ENCODE measurements at places on chromosomes 11 and 22.

GRCh38 chr11:75277211-75277805 is 36.7 kb downstream of the TPBGL start:
- DNase-seq: no peak

GRCh38 chr11:103907136-103907535 is 129.3 kb upstream of the DDI1 start:
- DNase-seq: no peak

DNA sequence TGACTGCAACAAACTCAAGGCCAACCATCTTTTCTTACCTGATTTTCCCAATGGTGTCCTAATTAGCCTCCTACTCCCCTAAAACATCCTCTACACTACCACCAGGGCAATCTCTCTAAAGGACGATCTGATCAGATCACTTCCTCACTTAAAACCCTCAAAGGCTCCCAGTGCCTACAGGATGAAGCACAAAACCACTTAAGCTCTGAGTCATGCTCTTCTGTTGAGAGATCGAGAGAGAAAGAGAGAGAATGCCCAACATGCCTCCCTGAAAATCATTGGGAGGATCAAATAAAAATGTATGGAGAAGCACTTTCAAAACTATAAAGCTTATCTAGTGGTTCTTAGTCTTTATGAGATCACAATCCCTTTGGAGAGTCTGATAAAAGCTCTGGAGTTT is 171.1 kb downstream of the CADM1 start:
- DNase-seq: no peak

GRCh38 chr11:35815556-35816315 is 128.1 kb upstream of the LDLRAD3 start:
- no peak for DNase-seq

GRCh38 chr11:15675683-15676082 is 561.0 kb downstream of the INSC start:
- DNase-seq: no peak

DNA sequence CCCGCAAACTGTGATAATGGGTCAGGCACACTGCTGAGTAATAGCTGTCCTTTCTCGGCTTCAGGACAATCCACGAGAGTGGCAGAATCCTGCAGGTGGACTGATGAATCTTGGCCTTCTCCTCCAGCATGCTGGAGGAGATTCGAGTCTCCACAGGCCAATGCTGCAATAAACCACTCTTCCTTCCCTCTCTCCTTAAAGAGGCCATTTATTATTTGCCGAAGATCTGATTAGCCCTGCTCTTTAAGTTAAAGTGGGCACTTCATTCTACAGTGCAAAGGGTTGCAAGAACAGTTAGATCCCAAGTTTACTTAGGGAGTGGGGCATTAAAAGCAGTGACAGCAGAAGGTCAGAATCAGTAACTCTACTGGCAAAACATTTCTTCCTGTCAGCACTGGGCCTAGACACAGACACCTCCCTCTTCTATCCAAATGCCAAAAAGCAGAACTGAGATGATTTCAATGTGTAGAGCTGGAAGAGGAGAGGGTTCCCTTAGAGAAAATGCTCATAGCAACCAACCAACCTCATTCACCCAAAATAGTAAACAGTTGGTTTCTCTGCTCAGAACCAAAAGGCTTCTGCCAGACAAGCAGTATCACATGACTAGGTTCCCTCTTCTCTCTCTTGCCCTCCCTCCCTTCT is 121.7 kb downstream of the SGSM3 start:
- DNase-seq: peak; percentile 92

DNA sequence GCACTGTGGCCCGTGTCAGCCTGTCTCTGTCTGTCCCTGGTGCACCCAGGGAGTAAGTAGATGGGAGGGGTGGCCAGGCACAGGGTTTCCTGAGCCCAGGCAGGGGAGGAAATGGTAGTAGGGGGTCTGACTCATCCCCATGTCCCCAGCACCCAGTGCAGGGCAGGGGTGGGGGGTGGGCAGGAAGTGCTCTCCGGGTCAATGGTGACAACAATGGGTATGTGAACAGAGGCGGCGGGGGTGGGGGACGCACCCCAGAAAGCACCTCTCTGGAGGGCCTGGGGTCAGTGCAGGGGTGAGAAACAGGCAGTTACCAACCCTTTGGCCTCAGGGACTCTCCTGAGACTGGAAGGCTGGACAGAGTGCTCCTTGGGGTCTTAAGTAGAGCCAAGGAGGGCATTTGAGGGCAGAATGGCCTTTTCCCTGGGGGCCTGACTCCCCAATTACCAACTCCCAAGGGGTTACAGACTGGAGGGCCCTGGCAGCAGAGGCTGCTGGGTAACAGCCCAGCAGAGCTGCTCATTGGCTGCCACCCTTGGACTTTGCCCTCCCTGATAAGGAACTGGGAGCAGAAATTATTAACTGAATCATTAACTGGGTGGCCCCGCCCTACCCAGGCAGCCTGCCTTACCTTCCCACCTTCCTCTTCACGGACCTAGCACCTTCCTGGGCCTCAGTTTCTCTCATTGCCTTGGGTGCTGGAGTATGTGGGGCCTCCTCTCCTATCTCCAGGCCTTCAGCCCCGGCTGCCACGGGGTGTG is 4.2 kb downstream of the MYRF start:
- DNase-seq: no peak

DNA sequence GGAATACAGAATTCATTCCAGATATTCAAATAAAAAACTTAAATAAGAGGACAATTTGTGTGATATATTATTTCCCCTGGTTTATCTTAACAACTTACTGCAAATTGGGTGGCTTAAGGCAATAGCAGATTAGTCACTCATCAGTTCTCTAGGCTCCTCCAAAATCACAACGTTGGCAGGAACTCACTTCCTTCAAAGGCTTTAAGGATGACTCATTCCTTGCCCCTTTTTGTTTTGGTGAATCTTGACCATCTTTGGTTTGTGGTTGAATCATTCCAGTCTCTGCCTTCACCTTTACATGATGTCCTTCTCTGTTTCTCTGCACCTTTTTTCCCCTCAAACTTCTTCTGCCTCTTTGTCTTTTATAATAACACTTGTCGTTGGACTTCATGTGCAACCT is 3.4 kb downstream of the OR10AG1 start:
- no peak for DNase-seq
